ENCODE measurements at places on chromosomes 2 and 18. TPM values are rescaled to one million over a fixed set of nuclear protein-coding genes. Genes with fewer than 3 reads are reported as not detected.
A peak's percentile ranks its signal among the peaks of the same experiment; 100 is the strongest.

HK2 gene
- total RNA-seq, result 11.3 TPM

GRCh38 chr2:110877031-110877827 lies 144.9 kb downstream of the ACOXL start:
- DNase-seq, result no peak

DNA sequence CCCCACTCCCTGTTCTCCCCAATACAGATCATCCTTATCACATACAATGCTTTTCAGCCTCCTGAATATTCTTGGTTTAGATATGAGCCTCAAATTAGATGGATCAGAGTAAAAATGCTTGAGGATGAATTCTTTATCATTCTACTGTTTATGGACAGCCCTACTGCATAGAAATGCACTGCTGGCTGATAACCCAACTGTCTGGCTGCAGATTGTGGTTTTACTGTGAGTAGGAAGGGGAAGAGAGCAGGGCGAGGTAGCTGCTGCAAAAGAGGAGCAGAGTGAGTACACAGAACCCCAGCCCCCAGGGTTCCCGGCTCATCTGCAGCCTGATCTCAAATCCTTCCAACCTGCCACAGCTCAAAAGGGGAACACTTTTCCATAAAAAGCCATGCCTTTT lies 29.4 kb upstream of the NCOA1 start:
- DNase-seq, result no peak

GRCh38 chr2:290090-290722 lies 2.3 kb upstream of the ALKAL2 start:
- peak; percentile 62 for DNase-seq

- DNase-seq, result no peak
Observed at GRCh38 chr18:23609390-23610023, 23.2 kb upstream of the NPC1 start.

FASTKD1 gene
- total RNA-seq, result 27.7 TPM

REG3G gene
- total RNA-seq, result not detected

DNA sequence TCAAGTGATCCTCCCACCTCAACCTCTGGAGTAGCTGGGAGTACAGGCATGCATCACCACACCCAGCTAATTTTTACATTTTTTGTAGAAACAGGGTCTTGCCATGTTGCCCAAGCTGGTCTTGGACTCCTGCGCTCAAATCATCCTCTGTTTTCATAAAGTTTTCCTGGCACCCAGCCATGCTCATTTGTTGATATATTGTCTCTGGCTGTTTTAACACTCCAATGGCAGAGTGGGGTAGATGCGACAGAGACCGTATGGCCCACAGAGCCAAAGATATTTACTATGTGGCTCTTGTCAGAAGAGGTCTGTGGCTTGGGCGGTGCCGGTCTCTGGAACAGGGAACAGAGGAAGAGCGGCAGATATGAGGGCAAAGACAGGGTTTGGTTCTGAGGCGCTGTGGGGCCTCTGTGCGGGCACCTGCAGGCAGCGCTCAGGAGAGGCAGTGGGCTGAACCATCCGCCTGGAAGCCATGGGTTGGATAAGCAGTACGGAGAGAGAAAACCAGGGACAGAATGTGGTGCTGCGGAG lies 50.2 kb downstream of the CENPO start:
- no peak for DNase-seq

- DNase-seq, result no peak
Observed at GRCh38 chr2:177303939-177304338, 39.4 kb upstream of the NFE2L2 start.

GRCh38 chr18:26792661-26793060 lies 72.8 kb downstream of the AQP4 start:
- no peak for DNase-seq

MOB1A gene
- 107 TPM for total RNA-seq

GRCh38 chr2:232688201-232688600 lies 8.9 kb upstream of the GIGYF2 start:
- DNase-seq, result peak; percentile 17

PLCL1 gene
- total RNA-seq, result not detected

GRCh38 chr18:61285777-61286176 lies 47.5 kb upstream of the CDH20 start:
- DNase-seq, result no peak

- no peak for DNase-seq
Observed at GRCh38 chr2:157246765-157247407, 10.6 kb upstream of the GALNT5 start.

CAPN13 gene
- total RNA-seq, result not detected

DNA sequence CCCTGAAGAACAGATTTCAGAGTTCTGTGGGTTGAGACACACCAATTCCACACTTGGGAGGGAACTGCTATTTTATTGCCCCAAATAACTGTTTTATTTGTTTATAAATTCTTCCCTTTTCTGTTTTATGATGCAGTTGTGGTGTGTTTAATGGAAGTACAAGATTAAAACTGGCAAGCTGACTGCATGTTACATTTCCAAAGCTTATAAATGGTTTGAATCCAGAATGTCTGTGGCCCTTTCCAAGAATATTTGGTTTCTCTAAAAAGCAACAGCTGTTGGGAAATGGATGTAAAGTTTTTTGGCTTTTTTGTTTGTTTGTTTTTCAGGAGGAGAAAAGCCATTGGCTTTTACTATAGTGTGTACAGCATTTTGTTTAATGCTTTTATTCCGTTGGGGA lies 234.5 kb downstream of the MTX2 start:
- no peak for DNase-seq

- no peak for DNase-seq
Observed at GRCh38 chr2:32652555-32653209, 24.8 kb downstream of the TTC27 start.

DNA sequence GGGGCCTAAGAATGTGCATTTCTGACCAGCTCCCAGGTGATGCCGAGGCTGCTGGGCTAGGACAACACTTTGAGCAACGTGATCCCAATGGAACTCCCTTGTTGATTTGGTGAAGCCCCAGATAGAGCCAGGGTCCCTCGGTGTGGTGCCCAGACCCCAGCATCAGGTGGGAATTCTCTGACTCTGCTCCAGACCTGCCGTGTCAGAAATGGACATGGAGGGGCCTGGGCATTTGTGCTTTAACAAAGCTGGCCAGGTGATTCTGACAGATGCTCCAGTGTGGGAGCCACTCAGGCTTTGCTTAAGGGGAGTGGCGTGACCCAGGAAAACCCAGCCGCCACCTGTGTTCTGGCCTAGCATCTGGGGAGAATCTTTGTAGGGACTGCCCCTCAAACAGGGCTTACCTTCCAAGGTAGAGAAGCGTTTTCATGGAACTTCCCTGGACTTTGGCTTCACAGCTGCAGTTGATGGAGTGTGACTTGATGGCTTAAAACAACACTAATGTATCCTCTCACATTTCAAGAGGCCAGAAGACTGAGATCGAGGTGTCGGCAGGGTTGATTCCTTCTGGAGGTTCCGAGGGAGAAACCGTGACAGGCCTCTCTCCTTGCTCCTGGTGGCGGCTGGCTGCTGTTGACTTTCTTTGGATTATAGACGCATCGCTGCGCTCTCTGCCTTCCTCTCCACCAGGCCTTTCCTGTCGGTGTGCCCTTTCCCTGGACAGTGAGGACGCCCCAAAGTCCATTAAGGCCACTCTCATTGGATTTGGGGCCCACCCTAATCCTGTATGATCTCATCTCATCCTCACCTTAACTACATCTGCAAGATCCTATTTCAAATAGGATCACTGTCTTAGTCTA lies 57.0 kb upstream of the HDAC4 start:
- DNase-seq, result no peak

DNA sequence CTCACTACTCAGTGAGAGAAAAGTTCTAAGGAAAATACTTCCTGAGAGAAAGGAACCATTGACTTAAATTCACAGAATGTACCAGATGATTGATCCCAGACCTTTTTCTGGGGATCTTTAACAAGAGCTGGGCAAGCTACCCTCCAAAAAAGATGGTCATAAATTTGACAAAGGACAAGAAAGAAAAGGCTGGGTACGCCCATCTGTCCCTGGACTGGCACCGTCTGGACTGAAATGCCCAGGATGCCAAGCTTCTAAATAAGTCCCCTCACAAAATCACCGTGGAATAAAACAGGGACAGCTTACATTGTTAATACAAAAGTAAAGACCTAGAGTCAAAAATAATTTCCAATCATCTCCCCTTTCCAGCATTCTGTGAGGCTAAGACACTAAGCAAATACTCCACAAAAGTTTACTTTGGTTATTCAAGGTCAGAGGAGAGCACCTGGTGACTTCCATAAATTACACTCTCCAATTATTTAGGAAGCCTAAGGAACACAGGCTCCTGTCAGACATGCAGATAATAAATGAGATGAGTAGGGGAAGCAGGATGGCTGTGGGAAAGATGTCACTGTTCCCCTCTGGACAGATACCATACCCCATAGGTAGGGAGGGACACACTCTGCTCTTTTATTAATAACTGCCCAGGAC lies 69.9 kb downstream of the UXS1 start:
- peak; percentile 92 for DNase-seq

DNA sequence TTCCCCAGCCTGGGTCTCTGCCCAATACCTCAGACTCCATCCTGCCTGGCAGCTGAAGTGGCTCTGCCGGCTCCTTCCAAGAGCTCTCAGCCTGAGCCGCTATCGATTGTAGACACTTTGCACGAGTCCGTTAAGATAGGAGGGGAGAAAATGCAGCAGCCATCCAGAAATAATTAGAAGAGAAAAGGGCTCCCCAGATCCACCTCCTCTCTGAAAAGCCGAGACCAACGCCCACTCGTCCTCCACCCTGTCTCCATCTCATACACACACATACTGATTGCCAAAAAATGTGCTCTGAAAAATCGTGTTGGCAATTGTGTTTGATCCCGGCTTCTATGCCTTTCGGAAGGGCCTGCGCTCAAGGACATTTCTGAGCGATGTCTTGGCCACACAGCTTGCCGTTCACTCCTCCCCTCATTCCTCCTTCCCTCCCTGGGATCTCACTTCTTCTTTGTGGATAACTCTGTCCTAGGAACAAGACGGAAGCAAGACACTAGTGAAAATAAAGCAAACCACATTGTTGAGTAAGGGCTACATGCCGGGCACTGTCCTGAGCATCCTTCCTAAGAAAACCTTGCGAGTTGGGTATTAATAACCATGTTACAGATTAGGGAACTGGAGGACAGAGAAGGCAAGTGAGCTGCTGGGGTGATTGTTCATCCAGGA lies 372.8 kb upstream of the MYT1L start:
- no peak for DNase-seq
